ENCODE measurements at places on chromosomes 1 and 21. TPM values are rescaled to one million over a fixed set of nuclear protein-coding genes. Genes with fewer than 3 reads are reported as not detected.
A peak's percentile ranks its signal among the peaks of the same experiment; 100 is the strongest.

DNA sequence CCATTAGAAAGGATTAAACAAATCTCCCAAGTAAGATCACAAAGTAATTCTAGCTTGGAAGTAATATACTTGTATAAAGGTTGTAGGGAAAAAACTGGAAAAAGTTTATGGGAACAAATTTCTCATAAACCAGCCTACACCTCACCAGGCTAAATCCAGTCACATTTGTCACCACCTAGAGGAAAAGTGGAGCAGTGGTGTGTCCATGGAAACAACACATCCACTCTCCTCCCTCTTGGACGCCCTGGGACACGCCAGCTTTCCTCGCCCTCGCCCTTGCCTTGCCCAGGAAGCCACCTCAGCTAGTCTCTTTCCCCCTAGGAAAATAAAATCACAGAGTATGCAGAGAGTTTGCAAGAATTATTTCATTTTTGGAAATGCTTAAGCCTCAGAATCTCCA, 2.2 kb downstream of the PALMD start:
- DNase-seq: peak; percentile 19

- DNase-seq: no peak
Observed at GRCh38 chr1:203300441-203301330, 4.6 kb upstream of the BTG2 start.

GRCh38 chr21:45147473-45148315, 73.3 kb downstream of the ADARB1 start:
- peak; percentile 71 for DNase-seq

RNU1-2 gene
- not detected for polyA plus RNA-seq

DNA sequence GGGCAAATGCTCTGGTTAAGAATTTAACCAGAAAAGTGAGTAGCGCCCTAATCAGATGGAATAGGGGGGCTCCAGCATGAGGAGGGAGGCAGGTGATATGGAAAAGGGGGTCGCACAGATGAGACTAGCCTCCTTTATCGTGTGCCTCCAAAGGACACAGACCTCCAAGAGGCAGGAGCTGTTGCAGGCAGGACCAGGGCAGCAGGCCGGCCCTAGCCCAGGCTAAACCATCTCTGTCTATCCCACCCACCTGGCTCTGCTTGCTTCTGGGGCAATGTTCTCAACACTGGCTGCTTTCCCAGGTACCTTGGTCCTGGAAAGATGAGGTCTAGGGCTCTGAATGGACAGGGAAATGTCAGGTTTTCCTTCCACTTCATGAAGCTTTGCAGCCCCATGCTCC, 36.3 kb downstream of the C2CD2 start:
- no peak for DNase-seq

GIPC2 gene
- not detected for polyA plus RNA-seq

DNA sequence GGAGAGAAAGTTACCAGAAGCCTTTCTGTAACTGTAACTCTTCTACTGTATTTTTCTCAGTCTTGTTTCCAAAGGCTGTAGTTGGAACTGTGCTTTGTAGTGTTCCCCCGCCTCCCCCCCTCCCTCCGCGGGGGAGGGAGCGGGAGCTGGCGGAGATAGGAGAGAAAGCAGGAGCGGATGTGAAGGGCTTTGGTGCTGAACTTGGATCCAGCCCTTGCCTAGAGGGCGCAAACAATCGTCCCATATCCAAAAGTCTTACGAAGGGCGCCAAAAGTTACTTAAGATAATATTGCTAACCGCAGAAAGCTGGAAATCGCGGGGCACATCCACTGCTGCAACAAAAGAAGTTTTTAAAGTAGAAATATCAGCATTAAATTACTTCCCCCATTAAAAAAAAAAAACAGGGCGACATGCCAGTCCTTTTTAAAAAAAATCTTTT, 2.4 kb upstream of the NFIA start:
- peak; percentile 72 for DNase-seq

YBX1 gene
- polyA plus RNA-seq: 592 TPM

- DNase-seq: no peak
Observed at GRCh38 chr1:52157582-52157981, 15.7 kb downstream of the ZFYVE9 start.

SH2D5 gene
- polyA plus RNA-seq: 6.5 TPM

RGS18 gene
- not detected for polyA plus RNA-seq

DNA sequence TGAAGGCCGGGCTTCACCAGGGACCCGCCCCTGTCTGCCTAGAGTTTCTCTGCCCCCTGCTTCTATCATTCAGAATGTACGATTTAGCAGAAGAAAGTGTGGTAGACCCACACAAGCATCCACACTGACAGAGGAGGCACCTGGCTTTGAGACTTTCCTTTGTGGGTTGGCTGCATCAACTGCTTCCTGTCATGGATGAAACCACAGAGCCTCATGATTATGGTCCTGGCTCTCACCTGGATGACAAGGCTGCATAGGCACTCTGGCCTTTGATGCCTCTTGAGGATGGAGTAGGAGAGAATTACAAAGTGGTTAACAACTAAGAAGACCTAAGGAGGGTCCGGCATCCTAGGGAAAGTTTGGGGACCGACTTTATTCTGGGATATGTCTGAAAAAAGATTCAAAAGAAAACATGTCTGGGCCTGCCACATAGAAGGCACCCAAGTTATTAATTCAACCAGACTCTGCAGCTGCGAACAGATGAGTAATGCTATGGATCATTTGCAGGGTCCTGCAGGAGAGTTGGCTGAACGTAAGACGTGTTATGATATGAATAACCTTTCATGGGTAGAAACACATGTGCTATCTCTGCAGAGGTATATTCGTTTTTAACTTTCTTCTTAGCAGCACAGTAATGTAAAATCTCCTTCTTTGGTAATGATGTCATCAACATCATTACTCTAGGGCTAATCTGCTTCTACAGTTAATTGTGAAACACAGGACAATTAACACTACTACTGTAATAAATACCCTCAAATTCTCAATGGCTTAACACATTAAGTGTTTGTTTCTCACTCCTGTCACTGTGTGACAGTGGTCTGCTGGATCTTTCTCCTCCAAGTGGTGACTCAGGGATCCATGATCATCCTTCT, 136.2 kb downstream of the SLC35F3 start:
- DNase-seq: no peak

GRCh38 chr1:20534659-20535417, 17.5 kb upstream of the FAM43B start:
- DNase-seq: no peak

DNA sequence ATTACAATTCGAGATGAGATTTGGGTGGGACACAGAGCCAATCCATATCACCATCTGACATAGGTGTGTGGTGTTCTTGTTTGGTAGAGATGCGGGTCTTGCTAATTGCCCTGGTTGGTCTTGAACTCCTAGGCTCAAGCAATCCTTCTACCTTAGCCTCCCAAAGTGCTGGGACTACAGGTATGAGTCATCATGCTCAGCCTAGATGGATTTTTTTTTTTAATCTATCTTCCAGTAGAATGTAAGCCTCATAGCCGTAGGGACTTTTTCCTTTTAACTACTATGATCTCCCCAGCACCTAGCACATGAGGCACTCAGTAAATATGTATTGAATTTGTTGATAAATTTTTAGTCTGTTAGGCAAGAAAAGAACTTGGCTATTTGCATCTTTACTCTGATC, 94.6 kb upstream of the TENT5C start:
- no peak for DNase-seq

TIE1 gene
- 0.81 TPM for polyA plus RNA-seq

GPR25 gene
- not detected for polyA plus RNA-seq

DNA sequence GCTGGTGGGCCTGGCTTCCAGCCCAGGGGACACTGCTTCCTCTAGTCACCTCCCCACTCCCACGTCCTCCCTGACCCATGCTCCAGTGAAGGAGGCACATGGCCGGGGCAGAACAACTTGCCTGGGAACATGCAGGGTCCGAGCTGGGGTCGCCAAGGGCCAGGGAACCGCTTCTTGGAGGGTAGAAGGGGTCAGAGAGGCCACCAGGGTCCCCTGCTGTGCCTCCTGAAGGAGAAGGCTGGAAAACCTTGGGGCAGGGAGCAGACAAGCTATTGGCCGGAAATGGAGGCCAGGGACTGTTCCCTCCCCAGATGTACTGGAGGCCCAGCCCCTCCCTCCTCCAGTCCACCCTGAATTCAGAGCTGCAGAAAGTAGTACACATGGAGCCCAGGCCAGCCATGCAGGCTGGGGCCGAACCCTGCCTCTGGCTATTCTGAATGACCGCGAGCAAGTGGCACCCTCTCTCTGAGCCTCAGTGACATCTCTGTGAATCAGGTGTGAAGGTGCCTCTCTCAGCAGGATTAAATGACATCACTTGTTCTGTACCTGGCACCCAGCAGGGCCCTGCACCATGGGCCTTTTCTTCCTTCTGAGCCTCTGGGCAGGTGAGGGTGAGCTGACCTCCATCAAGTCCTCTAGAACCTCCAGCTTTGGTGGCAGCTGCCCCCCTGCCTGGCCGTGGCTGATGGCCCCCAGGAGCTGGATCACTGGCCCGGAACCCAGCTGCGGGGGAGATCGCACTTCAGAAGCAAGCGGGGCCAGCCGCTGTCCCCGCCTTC, 15.7 kb downstream of the SPOCD1 start:
- DNase-seq: no peak

GRCh38 chr1:40853885-40854170, 8.3 kb downstream of the CITED4 start:
- no peak for DNase-seq

NFIA gene
- 4.1 TPM for polyA plus RNA-seq

JAM2 gene
- 8.3 TPM for polyA plus RNA-seq

DNA sequence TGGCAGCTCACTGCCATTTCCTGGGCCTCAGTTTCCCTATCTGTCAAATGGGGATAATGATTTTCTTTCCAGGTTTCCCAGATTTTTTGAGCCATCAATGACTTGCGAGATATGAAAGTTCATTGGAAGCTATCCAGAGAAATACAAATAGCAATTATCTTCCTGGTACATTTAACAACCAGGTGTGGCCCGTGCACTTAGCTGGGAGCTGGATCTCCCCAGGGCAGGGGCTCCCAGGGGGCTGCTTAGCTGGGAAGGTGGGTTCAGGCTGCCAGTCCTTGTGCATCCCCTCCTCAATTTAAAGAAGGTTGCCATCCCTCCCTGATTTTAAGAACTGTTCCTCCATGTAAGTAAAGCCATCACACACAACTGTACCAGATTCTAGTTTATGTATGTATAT, 3.6 kb upstream of the TMEM54 start:
- DNase-seq: peak; percentile 3

DNA sequence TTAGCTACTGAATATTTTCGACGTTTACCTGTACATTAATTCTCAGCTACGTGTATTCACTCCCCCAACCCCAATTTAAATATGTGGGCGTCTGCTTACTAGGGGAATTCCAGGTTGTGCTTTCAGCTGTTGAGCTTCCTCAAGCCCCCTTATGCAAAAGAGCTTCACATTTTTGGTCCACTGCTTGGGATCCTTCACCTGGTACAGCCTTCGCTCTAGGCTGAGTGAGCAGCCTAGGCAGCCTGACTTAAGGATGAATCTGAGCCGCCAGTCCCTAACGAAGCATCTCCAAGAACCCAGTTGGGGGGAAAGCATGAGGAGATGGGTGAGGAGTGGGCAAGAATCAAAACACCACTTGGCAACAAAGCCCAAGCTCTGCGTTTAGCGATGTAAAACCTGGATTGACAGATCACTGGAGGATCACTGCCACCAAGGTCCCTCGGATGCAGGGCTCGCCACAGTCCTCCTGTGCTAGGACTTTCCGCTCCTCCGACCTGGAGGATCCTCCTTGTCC, 674 bp downstream of the BCL10 start:
- no peak for DNase-seq

All from SK-N-SH (cell line).